NCI-H1930 (cell line): ENCODE measurements at places on chromosomes 16 and 17.

- no peak for DNase-seq
These were observed 182.8 kb upstream of the CACNG3 start for GRCh38 chr16:24073321-24073720.

DNA sequence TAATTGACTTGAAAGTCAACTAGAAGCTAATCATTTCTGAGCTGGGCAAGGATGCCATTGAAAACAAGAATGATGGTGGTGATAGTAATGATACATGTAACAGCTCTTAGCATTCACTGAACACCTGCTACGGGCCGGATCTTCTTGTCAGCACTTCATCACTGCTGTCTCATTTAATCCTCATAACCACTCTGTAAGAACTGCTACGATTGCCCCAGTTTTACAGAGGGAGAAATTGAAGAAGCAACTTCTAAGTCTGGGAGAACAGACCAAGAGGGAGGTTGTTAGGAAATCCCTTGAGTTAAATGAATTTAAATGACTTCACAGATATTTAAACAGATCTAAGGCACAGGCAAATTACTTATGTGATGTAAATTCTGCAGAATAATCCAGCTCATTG, 7.0 kb upstream of the GAN start:
- DNase-seq, result no peak

GRCh38 chr16:72355561-72355960, 183.6 kb upstream of the PMFBP1 start:
- no peak for DNase-seq

DNA sequence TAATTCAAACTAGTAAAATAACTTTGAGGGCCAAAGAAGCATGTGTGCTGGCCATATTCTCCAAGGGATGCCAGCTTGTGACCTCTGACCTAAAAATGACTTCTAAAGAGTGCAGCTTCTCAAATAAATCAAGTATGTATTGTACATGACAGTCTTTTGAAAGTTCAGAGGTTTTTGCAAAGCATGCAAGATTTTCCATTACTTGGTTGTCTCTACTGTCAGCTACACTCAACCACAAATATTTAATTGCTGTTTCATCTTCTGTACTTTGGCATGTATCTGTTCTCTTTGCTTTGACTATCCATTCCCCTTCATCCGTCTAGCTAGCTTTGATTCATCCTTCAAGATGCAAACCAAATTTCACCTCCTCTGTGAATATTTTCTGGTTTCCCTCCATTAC, 121.9 kb upstream of the HS3ST2 start:
- DNase-seq, result no peak

DNA sequence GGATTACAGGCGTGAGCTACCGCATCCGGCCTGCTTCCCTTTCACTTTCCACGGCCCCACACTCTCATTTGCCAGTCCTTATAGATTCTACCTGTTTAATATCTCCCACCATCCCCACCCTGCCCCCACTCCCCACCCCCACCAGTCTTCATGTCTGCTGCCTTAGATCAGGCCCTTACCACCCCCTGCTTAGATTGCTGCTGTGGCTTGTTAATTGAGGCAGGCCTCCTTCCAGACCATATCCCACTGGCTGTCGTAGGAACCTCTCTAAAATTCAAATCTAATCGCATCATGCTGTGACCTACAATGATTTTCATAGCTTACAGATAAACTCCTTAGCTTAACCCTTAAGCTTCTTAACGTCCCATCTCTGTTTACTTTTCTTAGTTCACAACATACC, 4.9 kb downstream of the IQCK start:
- DNase-seq, result no peak

DNA sequence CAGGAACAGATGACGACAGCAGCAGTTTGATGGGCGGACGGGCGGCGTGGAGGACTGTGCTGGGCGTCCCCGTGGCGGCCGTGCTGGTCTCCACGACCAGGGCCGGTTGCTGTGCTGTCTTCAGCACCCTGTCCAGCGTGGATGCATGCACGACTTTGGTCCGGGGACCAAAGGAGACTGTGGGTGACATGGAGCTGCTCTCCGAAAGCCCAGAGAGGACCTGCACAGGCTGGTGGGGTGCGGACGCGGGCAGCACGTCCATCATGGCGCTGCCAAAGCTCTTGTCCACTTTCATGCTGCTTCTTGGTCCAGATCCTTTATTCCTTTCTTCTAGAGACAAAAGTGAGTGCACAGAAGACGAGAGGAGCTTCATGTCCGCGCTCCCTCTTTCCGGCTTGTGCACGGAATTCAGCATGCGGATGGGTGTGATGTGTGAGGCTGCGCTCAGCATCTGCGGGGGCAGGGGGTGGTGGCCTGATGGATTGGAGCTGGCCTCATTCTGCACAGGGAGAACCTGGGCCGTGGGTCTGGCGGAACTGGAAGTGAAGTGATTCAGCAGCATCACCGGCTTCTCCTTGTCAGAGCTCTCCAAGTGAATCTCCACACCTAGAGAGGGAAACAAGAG, 20.3 kb downstream of the MAP1LC3B start:
- DNase-seq, result no peak

GRCh38 chr16:46629331-46630219, 8.4 kb upstream of the SHCBP1 start:
- DNase-seq, result no peak

GRCh38 chr16:1667271-1667670, 10.8 kb upstream of the JPT2 start:
- no peak for DNase-seq

- DNase-seq, result no peak
These were observed 54.8 kb upstream of the MAP3K14 start for GRCh38 chr17:45371414-45372324.

GRCh38 chr17:43952351-43952723, 1.4 kb downstream of the PYY start:
- no peak for DNase-seq

DNA sequence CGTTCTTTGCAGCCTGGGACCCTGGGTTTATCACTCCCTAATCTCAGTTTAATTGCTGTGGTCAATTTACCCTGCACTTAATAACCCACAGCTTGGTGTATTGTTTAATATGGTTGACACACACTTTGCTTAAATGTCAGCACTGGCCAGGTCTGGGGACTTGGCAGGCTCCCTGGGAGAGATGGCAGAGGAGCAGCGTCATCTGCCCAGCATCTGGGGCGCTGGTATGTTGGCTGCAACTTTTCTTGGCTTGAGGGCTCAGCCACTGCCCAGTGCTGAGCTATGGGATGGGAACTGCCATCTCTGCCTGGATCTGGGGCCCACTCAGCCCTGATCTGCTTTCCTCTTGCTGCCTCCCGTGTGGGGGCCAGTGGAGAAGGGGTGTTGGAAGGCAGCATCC, 115.7 kb upstream of the IRX3 start:
- DNase-seq, result no peak

GRCh38 chr17:21249086-21249795, 4.0 kb downstream of the NATD1 start:
- DNase-seq, result no peak

DNA sequence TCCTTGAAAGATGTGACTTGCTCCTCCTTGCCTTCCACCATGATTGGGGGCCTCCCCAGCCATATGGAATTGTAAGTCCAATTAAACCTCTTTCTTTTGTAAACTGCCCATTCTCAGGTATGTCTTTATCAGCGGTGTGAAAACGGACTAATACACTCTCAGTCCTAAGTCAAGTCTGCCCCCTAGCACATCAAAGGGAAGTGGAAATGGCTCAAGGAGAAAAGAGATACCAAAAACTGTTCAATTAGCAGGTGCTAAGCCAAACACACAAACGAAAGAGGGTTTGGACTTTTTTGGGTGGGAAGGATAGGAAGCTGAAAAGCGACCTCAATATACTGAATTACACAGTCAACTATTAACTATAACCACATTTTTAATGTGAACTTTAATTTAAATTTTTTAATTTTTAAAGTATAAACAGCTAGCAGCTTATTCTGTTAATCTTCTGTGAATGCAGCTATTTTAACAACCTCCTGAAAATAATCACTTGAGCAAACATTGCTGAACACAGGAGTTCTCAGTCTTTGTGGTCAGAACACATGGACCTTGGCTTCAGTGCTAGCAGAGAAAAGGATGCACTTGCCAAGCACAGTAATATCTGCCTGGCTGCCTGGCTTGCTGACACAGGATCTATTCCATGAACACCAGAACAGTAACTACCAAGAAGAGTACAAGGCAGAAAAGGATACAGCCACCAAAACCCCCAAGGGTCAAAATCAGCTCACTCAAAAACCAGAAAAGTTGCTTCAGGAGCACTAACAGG, 10.9 kb downstream of the ZNF18 start:
- DNase-seq, result no peak
